Left lung (tissue), 14 donors: ENCODE measurements at places on chromosomes 3 and 15.
A peak's percentile ranks its signal among the peaks of the same experiment; 100 is the strongest.

DNA sequence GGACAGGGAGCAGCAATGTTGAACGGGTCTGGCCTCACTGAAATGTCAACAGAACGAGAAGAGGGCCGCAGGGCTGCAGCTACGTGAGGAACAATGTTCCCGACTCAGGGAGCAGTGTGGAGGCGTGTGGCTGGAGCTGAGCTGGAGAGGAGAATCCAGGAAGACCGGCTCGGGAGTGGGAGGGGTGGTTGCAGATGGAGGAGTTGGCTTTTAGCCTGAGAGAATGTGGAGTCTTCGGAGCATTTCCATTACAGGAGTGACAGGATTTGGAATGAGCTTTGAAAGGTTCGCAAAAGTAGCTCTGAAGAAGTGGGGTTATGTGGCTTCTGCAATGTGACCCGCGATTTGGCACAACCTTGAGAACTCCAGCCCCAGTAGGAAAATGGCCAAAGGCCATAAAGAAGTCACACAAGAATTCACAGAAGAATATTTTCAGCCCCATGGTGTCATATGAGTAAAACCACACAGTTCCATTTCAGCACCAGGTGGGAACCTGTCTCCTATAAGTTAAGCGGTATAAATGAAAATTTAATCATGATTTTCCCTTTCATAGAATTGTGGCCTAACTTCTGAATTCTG is 78.8 kb upstream of the NSMCE3 start:
- no peak for DNase-seq

GRCh38 chr15:67358812-67359211 is 104.2 kb downstream of the IQCH start:
- no peak for DNase-seq

GRCh38 chr3:34179716-34180115 is 381.3 kb downstream of the PDCD6IP start:
- DNase-seq = no peak

GRCh38 chr3:71984843-71985613 is 200.1 kb upstream of the PROK2 start:
- no peak for DNase-seq

GRCh38 chr3:131353016-131353877 is 28.3 kb upstream of the NUDT16 start:
- DNase-seq = no peak

GRCh38 chr15:67413770-67414390 is 107.1 kb upstream of the C15orf61 start:
- DNase-seq = no peak

DNA sequence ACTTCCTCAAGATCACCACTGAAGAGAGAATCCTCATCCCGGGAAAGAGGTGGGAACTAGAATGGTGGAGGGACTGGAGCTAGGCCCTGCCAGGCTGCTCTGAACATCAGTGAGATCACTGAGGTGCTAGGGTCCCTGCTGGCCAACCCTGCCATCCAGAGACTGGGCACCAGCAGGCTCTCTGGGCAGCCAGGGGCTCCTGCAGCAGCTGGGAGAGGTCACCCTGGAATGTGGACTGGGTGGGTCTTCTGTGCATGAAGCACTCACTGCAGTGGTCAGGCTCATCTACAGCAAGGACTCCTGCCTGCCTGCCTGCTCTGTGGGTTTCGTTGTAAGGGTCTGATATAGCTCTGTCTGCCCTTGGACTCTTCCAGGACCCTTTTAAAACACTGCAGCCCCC is 24.9 kb downstream of the ALS2CL start:
- no peak for DNase-seq

DNA sequence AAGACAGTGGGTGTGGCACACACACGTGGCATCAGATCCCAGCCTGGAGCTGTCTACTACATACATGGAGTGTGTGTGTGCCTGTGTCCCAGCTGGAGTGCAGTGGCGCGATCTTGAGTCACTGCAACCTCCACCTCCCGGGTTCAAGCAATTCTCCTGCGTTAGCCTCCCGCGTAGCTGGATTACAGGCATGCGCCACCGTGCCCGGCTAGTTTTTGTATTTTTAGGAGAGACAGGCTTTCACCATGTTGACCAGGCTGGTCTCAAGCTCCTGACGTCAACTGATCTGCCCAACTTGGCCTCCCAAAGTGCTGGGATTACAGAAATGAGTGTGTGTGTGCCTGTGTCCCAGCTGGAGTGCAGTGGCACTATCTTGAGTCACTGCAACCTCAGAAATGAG is 108.8 kb downstream of the IL12A start:
- no peak for DNase-seq

- peak; percentile 73 for DNase-seq
Measured at GRCh38 chr15:81301815-81302399, 22.0 kb downstream of the STARD5 start.

DNA sequence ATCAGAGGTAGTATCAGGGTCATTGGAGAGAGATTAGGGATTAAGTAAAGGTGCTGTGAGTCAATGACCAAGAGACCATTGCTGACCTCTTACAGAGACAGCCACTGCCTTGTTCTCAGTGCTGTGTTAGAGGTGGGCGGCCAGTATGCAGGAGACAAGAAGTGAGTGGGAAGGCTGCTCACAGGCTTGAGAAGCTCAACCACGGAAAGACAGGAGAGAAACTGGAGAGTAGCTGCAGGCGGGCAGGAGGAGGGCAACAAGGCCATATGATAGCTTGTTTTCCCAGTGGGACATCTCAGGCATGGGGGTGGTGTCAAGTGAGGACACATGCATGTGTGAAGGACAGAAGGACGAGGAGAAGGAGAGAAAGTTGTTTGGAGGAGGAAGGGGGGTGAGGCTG is 237.3 kb downstream of the PDCD6IP start:
- no peak for DNase-seq

DNA sequence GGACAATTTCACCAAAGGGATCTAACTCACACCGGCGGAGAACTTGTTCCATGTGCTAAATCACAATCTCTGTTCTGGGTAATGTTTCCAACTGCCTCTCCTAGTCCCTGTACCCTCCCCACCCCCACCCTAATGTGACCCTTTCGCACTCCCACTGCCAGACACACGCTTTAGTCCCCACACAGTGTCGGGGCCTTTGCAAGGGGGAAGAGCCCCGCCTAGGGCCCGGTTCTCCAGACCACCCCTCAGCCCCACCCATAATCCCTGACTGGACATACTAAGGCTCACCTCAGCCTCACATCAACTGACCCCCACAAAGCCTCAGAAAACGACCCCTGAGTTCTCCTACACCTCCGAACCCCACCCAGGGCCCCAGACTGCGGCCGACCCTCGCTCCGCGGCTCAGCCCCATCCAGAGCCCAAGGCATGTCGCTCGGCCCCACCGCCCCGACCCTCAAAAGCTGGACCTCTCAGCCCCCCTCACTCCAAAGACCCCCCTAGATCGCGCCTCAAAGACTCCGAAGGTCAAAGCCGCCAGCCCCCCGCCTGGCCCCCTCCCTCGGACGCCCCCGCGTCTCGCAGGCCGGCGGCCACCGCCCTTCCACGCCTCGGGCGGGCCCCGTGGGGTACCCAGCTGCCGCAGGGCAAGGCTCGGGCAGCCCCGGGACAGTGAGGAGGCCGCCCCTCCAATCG is 72.0 kb upstream of the MAP4 start:
- no peak for DNase-seq

DNA sequence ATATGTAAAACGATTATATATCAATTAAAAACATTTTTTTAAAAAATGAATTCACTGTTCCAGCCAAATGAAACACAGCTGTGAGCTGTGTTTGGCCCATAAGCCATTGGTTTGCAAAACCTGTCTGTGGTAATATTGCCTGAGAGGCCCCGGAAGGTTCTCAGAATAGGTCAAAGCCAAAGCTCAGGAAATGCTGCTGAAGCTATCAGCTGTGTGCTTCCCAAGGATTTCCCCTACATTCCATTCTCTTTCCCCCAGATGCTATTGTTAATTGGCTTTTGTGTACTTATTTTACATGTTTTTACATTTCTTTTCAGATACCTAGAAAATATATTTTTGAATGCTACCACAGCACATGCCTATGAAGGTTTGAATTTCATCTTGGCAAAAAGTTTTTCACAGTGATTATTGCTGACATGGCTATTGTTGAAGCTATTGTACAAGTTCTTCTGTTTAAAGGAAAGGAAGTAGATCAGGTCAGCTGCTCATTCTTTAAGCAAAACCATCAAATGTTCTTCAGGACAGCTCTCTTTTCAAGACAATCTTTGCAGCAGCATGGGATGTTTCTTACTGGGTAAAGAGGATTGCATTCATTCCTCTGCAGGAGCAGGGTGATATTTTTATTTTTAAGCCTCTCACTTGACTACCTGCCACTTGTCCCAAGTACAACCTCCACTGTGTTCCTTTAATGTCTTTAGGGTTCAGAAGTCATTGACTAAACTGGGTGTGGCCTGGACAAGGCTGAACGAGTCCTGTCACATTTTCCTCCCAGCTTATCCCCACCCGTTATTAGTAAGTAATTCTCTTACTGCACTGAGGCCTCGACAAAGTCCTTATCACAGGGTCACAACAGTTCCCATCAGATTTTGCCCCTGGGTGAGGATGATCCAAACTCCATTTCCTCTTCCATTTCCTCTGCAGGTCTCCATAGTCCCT is 26.3 kb upstream of the BNC1 start:
- no peak for DNase-seq

DNA sequence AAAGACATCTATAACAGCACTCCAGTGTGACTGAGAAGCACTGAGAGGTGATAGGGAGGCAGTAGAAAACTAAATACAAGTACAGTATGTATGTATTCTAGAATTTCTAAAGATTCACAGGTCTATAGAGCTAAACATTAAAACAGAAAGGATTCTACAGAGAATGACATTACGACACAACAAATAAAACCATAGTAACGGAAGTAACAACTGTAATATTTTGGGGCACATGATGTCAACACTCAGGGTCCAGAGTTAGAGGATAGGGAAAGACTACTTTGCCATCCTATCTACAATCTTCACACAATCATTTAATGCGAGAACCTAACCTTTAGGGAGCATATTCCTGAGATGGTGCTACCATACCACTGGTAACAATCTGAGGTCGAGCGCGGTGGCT is 13.6 kb downstream of the UBXN7 start:
- DNase-seq = no peak

- DNase-seq = no peak
Measured at GRCh38 chr3:81666502-81667121, 94.8 kb downstream of the GBE1 start.

DNA sequence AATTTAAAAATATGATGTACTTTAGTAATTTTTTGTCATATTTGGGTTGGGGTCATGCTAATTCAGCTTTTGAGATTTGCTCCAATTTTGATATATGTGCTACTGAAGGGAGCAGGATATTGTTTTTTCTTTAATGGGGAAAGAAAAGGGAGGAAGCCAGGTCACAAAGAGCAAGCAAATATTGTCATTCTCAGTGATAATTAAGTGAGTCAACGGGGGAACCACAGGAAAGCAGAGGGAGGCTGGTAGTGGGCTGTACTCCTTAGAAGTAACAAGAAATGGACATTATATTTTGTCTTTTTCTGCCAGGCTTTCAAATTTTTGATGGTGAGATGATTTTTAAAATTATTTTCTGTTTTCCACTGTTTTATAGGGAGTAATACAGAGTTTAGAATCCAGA is 45.6 kb upstream of the NMD3 start:
- no peak for DNase-seq

DNA sequence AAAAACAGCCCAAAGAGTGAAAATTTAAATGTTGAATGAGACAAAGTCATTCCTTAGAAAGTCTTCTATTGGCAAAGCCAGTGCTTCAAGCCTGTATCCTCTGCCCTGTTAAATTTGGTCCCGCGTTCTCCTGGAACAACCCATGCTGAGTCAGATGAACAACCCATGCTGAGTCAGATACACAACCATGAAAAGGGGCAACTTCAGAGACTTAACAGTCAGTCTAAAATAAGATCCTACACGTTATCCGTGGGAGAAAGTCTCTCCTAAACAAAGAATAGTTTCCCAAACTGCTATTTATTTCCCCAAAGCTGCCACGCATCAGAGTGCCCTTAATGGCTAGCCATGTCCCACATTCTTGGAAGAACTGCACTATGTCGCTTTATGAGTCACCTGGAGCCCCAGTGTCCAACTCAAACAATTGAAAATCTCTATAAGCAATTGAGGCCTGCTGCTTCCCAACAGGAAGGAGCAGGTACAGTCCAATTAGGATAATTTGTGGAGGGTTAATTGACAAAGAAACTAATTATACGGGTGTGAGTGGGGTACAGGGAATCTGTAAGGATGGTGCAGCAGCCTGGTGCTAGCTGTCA is 66.1 kb downstream of the WHAMM start:
- no peak for DNase-seq

DNA sequence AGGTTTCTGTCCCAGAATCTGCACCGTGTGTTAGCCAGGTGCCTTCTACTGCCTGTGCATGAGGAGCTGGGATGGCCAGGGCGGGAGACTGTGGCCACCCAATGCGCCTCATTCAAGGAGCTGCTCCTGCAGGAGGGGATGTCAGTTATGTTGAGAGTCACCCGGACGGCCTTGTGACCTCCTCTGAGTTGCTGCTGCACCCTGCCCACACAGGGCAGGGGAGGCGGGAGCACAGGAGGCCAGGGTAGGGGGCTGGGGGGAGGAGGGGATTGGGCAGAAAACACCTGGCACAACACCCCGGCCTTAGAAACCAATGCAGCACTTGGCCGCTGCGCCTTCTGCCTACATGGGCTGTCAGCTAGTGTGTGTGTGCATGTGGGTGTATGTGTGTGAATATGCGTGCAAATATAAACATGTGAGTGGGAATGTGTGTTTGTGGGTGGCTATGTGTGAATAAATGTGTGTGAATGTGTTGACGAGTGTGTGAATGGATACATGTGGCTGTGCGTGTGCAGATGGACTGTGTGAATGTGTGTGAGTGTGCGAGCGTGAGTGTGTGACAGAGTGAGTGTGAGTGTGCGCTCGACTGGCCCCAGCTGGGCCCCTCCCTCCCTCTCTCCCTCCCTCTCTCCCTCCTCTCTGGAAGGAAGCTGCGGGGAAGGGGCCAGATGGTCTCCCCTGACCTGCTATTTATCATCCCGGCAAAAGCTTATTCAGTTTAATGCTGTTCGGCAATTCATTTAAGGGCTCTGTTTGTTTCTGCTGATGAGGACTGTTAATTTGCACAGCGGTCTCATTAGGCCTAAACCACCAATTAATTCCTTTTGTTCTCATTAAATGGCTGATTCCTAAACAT is 106.9 kb downstream of the TLE3 start:
- no peak for DNase-seq

- DNase-seq = no peak
Measured at GRCh38 chr3:42823351-42823750, 14.1 kb downstream of the ACKR2 start.

- DNase-seq = no peak
Measured at GRCh38 chr3:115279939-115280338, 132.9 kb upstream of the ZBTB20 start.

DNA sequence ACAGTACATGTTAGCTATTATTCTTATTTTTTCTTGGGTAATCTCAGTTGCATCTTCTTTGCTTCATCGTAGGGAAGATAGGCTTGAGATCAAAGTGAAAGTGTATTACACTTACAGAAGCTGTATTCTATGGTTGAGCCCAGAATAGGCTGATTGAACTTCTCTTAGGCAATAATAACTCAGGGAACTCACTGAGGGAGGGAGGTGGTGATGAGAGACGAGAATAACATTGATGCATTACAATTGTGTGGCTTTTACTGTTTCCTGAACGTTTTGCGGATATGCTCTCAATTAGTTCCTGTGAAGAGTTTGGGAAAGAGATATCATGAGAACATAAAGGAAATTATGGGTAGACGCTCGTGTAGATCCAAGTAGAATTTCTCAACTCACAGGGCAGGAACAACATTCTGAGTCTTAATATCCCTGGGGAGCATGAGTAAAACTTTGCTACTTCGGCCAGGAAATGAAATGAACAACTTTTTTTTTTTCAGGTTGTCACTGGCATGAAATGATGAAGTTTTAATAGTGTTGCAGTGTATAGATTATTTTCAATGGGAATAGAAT is 302.2 kb downstream of the TUSC7 start:
- no peak for DNase-seq
